Stimulated activated CD8-positive, alpha-beta memory T cell treated with anti-CD3 and anti-CD28 coated beads, Interleukin-15, amount 100 ng/mL, for 24 hours (primary cell): ENCODE measurements at places on chromosomes 6 and 20.

DNA sequence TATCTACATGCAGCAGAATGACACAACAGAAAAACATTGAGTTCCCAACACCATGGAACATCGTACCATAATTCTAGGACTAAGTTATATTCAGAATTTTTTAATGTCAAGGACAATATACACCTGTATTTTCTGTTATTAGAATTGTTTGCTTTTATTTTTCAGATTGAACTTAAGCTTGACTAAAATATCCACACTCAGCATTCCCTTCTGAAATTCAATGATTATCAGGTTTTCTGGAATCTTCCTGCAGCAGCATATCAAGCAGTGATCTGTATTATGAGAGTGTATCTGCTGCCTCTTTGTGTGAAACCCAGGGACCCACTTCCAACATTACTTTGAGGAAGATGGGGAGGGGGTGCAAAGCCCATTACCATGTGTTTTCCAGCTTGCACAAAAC, 578.6 kb upstream of the JAG1 start:
- no peak for DNase-seq

DNA sequence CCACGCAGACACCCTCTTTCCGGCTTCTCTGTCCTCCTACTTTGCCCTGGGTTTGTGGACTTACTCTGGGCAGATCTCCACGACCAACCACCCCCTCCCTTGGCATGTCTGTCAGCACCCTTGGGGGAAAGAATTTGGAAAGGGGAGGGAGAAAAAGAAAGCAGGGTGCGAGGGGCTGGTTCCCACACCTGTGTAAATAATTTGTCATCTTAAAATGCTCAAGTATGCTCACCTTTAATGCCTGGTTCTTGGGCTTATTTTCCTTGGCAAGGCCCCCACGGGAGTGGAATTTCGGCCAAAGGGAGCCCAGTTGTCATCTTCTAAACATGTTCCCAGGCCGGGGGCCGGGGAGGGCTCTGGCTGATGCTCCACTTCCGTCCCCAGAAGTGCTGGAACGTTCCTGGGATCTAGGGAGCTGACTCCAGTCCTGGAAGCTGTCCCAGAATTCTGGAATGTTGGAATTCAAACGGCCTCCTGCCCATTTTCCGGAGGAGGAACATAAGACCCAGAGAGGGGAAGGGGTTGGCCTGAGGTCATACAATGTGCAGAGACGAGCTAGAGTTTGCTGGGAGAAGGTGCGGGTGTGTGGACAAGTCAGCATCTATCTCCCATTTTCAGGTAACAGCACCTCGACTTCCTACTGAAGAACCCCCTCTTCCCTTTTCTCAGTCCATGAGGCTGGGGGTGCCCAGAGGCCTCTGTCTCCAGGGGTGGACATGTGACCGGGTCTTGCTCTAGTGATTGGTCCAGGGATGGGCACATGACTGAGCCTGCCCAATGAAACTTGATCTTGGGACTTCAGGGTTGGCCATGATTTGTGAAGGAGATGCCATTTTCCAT, 122.3 kb downstream of the CEBPB start:
- DNase-seq, result no peak

GRCh38 chr20:63125838-63126601, 89.9 kb downstream of the YTHDF1 start:
- no peak for DNase-seq

- no peak for DNase-seq
Observed at GRCh38 chr6:65557224-65557623, 149.8 kb downstream of the EYS start.

- no peak for DNase-seq
Observed at GRCh38 chr20:17803765-17804164, 104.0 kb downstream of the BANF2 start.

DNA sequence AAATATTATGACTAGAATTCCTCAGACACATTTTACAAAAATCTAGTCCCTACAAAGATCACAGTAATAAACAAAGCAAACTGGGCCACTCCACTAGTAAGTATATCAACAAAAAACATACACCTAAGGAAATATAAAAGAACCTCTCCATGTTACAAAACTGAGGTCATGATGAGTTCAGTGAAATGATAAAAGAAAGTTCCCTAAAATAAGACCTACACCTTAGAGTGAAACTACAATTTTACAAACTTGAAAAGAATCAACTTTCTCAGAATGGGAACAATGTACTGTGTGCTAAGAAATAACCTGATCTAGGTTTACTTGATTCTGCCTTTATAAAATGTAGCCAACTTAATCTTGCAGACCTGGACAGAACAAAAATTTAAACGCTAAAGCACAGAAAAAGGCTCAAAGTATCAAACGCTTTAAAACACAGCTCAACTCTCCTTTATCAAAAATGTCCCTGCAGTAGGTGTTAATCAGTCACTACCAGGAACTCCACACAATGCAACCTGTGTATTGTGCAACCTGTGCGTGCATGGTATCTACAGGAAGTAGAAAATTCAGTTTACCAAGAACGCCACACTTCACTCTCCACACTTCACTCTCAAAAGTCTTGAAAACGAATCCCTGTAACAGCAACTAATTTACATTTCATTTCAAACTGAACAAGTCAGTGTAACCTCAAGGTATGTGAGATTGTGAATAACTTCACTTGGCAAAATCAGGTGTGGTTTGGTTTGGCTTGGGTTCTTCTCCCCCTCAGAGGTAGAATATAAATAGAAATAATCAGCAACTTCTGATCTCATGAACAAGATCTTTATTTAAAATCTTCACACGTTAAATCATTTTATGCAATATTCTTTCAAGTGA, 1.8 kb downstream of the RALGAPA2 start:
- DNase-seq, result no peak
